ENCODE measurements at places on chromosomes 2 and 18.

- H3K27ac ChIP-seq: no peak overlapping the region
- H3K4me3 ChIP-seq: no peak overlapping the region
- H3K36me3 ChIP-seq: no peaks in the 10 kb centered on the region
- no peaks in the 10 kb centered on the region for H3K27me3 ChIP-seq
- no peaks in the 10 kb centered on the region for H3K4me1 ChIP-seq
Observed at GRCh38 chr2:190215620-190216019, 104.0 kb downstream of the HIBCH start.

DNA sequence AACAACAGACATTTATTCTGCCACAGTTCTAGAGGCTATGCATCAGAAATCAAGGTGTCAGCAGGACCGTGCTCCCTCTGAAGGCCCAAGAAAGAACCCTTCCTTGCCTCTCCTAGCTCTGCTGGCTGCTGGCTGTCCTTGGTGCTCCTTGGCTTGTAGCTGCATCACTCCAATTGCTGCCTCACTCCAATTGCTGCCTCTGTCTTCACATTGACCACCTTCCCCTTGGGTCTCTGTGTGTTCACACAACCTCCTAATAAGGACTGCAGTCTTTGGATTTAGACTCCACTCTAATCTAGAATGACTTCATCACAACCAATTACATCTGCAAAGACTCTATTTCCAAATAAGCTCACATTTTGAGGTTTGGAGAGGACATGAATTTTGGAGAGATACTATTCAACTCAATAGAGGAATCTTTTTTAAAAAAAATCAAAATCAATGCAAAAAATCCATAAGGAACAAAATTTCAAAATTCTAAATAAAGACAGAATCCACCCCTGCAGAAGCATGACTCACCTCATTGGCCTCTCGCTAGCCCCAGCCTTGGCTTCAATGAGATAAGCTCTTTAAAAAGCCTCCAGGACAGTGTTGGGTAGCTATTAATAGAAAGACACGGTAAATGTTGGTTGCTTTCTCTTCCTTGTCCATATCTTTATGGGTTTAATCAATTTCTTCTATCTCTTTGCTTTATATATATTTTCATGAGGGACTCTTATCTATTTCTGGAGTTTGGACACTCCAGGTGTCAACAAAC lies 267.6 kb upstream of the MGAT5 start:
- H3K27ac ChIP-seq: no peak overlapping the region
- no peak overlapping the region for H3K4me3 ChIP-seq
- no peaks in the 10 kb centered on the region for H3K27me3 ChIP-seq
- no peaks in the 10 kb centered on the region for H3K4me1 ChIP-seq
- DNase-seq: no peak
- H3K36me3 ChIP-seq: no peaks in the 10 kb centered on the region

DNA sequence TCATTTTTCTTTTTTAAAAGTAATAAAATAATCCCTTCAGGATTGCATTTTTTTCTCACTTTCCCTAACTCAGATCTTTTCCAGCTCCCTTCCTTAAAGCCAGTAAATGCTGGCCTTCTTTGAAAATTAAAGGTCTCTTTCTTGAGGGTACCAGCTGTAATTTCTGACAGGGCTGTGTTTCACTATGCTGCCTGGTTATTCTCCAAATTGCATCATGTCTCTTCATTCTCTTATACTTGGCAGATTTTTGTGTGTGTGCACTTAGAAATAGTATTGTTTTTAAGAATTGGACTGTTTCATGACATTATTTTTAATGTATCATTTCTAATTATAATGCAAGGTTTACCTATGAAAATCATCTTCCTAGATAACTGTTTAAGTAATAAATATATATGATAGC lies 72.0 kb upstream of the EPB41L5 start:
- H3K27ac ChIP-seq: no peak overlapping the region
- DNase-seq: no peak
- no peak overlapping the region for H3K4me3 ChIP-seq
- peaks cover under 1% of the 10 kb centered on the region for H3K36me3 ChIP-seq
- H3K27me3 ChIP-seq: no peaks in the 10 kb centered on the region

GRCh38 chr2:207491086-207491485 lies 38.7 kb upstream of the CREB1 start:
- no peaks in the 10 kb centered on the region for H3K4me1 ChIP-seq
- H3K36me3 ChIP-seq: no peaks in the 10 kb centered on the region
- no peak for DNase-seq
- no peak overlapping the region for H3K27ac ChIP-seq

DNA sequence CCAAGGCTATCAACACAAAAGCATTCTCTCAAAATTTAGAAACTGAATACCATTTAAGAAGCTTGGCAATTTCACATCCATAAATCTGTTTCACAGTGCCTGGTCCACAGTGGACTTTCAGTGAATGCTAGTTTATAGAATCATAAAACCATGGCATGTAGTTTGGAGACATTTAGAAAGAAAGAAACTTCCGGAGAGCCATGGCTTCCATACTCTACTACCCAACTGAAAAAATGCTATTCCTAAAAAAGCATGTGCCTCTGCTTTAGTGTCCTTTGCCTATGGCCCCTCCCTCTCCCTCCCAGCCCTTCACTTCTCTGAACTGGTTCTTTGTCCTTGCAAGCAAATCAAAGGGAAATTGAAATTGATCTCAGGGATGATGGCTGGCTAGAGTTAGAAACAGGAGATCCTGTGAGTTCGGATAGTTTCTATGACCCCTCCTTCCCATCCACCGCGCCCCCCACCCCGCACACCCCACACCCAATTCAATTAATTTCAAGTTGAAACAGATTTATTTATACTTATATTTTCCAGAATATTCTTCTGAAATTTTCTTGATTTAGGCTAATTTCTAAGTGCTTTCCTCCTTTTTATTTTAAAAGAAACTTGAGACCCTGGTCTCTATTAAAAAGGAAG lies 248.3 kb downstream of the TRIB2 start:
- H3K27ac ChIP-seq: no peak overlapping the region
- no peaks in the 10 kb centered on the region for H3K36me3 ChIP-seq
- no peak overlapping the region for H3K4me3 ChIP-seq
- no peak for DNase-seq

- H3K27ac ChIP-seq: peak overlapping the region; percentile 100
- H3K4me1 ChIP-seq: peaks cover 19% of the 10 kb centered on the region
- no peaks in the 10 kb centered on the region for H3K27me3 ChIP-seq
- peak; percentile 76 for DNase-seq
- H3K36me3 ChIP-seq: no peaks in the 10 kb centered on the region
- peak overlapping the region; percentile 49 for H3K4me3 ChIP-seq
Observed at GRCh38 chr2:70141212-70141901, 49.5 kb downstream of the C2orf42 start.

DNA sequence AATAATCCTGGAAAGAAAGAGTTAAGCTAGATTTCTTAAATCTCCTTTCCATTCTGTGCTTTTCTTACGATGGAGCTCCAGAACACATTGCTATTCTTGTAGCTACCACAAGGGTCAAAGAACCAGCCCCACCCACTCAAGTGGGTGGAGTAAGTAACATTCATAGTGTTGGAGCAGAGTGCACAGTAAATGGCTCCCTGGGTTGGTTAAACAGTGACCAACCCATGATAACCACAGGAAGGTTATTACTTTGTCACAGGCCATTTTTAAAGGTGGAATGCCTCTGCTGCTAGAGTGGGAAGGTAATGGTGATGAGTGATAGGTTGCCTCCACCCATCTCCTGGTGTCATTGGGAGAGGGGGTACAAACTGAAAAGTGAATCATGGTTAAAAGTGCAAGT lies 13.9 kb downstream of the ARPC2 start:
- peaks cover 3% of the 10 kb centered on the region for H3K4me1 ChIP-seq

DNA sequence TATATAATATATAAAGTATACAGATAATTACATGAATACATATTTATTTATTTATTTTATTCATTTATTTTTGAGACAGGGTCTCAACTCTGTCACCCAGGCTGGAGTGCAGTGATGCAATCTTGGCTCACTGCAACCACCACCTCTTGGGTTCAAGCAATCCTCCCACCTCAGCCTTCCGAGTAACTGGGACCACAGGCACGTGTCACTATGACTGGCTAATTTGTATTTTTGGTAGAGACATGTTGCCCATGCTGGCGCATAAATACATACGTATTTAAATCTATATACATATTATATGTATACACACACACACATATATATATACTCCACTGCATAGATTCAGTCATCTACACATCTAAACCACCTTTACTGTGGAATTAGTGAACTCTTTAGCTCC lies 20.6 kb upstream of the NDUFV2 start:
- H3K4me1 ChIP-seq: no peaks in the 10 kb centered on the region
- no peak overlapping the region for H3K4me3 ChIP-seq
- no peaks in the 10 kb centered on the region for H3K27me3 ChIP-seq

GRCh38 chr2:102553601-102554000 lies 65.8 kb upstream of the SLC9A2 start:
- no peaks in the 10 kb centered on the region for H3K27me3 ChIP-seq
- no peaks in the 10 kb centered on the region for H3K36me3 ChIP-seq
- no peak overlapping the region for H3K27ac ChIP-seq
- no peak overlapping the region for H3K4me3 ChIP-seq
- no peak for DNase-seq

GRCh38 chr2:231930593-231931281 lies 4.5 kb upstream of the NPPC start:
- peaks cover 9% of the 10 kb centered on the region for H3K4me1 ChIP-seq
- DNase-seq: no peak
- H3K4me3 ChIP-seq: no peak overlapping the region
- H3K27me3 ChIP-seq: peaks cover 1% of the 10 kb centered on the region
- no peaks in the 10 kb centered on the region for H3K36me3 ChIP-seq

GRCh38 chr2:112644933-112645309 lies 818 bp upstream of the SLC20A1 start:
- peak overlapping the region; percentile 95 for H3K27ac ChIP-seq
- H3K4me3 ChIP-seq: peak overlapping the region; percentile 91
- DNase-seq: no peak
- H3K27me3 ChIP-seq: no peaks in the 10 kb centered on the region
- no peaks in the 10 kb centered on the region for H3K4me1 ChIP-seq

DNA sequence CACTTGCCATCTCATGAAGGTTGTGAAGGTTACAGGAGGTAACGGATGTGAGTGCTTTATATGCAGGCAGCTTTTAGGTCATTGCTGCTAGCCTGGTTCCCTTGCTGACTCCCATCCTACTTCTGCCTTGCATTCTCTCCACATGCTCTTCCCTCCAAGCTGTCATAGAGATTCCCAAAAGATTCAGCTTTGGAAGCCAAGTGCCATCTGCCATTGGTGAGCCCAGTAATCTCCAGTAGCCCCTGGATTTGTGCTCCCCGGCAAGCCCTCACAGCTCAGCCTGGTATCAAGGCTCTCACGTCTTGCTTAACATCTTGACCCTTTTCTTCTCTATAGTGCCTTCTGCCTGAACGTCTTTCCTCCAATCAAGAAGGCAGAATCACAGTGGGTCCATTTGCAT lies 61.6 kb downstream of the MYT1L start:
- H3K36me3 ChIP-seq: no peaks in the 10 kb centered on the region
- no peak overlapping the region for H3K4me3 ChIP-seq
- H3K27me3 ChIP-seq: no peaks in the 10 kb centered on the region

GRCh38 chr2:96502891-96503636 lies 2.1 kb downstream of the NEURL3 start:
- no peaks in the 10 kb centered on the region for H3K27me3 ChIP-seq
- H3K4me1 ChIP-seq: peaks cover 2% of the 10 kb centered on the region
- H3K36me3 ChIP-seq: no peaks in the 10 kb centered on the region
- no peak overlapping the region for H3K27ac ChIP-seq

GRCh38 chr18:12296457-12296856 lies 11.6 kb upstream of the TUBB6 start:
- no peak overlapping the region for H3K4me3 ChIP-seq
- no peaks in the 10 kb centered on the region for H3K36me3 ChIP-seq
- no peak for DNase-seq
- H3K27me3 ChIP-seq: no peaks in the 10 kb centered on the region
- no peak overlapping the region for H3K27ac ChIP-seq

- DNase-seq: no peak
- no peaks in the 10 kb centered on the region for H3K27me3 ChIP-seq
- no peaks in the 10 kb centered on the region for H3K4me1 ChIP-seq
- no peak overlapping the region for H3K27ac ChIP-seq
- no peak overlapping the region for H3K4me3 ChIP-seq
Observed at GRCh38 chr2:142849820-142850219, 27.6 kb upstream of the KYNU start.

GRCh38 chr2:47079515-47080412 lies 75.3 kb downstream of the STPG4 start:
- no peaks in the 10 kb centered on the region for H3K36me3 ChIP-seq
- no peak overlapping the region for H3K4me3 ChIP-seq
- no peak overlapping the region for H3K27ac ChIP-seq

DNA sequence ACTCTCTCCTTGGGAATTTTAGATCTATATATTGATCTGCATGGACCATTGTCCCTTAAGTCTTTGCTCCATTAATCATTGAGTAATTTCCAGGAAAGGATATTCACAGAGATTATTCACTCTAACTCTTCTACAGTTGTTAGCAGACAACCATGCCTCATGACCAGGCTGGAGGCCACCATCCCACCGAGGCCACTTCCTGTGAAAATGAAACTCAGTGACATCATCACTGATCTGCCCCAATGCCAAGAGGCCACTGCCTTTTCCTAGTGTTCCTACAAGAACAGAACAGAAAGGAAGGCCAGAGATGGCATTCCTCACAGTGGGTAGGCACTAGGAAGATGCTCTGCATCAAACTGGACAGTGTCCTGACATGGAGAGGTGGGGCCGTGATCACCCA lies 161.3 kb downstream of the DTNA start:
- no peaks in the 10 kb centered on the region for H3K36me3 ChIP-seq
- no peak overlapping the region for H3K4me3 ChIP-seq
- H3K27ac ChIP-seq: no peak overlapping the region
- DNase-seq: no peak

GRCh38 chr2:127045792-127046501 lies 61.0 kb downstream of the BIN1 start:
- DNase-seq: peak; percentile 18

- H3K27me3 ChIP-seq: no peaks in the 10 kb centered on the region
- no peak overlapping the region for H3K4me3 ChIP-seq
- H3K4me1 ChIP-seq: peaks cover 15% of the 10 kb centered on the region
- H3K27ac ChIP-seq: peak overlapping the region; percentile 37
- peak; percentile 77 for DNase-seq
Observed at GRCh38 chr2:127053731-127054603, 53.0 kb downstream of the BIN1 start.

GRCh38 chr2:153068915-153069314 lies 350.5 kb downstream of the ARL6IP6 start:
- H3K4me3 ChIP-seq: no peak overlapping the region
- H3K27me3 ChIP-seq: no peaks in the 10 kb centered on the region
- H3K27ac ChIP-seq: no peak overlapping the region
- no peaks in the 10 kb centered on the region for H3K4me1 ChIP-seq
- no peaks in the 10 kb centered on the region for H3K36me3 ChIP-seq

GRCh38 chr18:65399091-65399490 lies 351.7 kb upstream of the CDH7 start:
- H3K4me1 ChIP-seq: no peaks in the 10 kb centered on the region
- no peak overlapping the region for H3K27ac ChIP-seq
- H3K4me3 ChIP-seq: no peak overlapping the region
- no peak for DNase-seq
- no peaks in the 10 kb centered on the region for H3K27me3 ChIP-seq

- H3K36me3 ChIP-seq: no peaks in the 10 kb centered on the region
- H3K4me3 ChIP-seq: no peak overlapping the region
- H3K4me1 ChIP-seq: no peaks in the 10 kb centered on the region
- no peak for DNase-seq
- H3K27ac ChIP-seq: no peak overlapping the region
Observed at GRCh38 chr2:82340578-82341053, 2036.1 kb upstream of the LRRTM1 start.

Measured in right lobe of liver (tissue), 6 donors.